Endothelial cell (in vitro differentiated cells): ENCODE measurements at places on chromosomes 2 and 18. TPM values are rescaled to one million over a fixed set of nuclear protein-coding genes. Genes with fewer than 3 reads are reported as not detected.

Gene ZNF512
- 30.1 TPM for total RNA-seq

Gene ORC2
- total RNA-seq = 57.6 TPM

GRCh38 chr2:118021356-118021755, 7.5 kb upstream of the CCDC93 start:
- no peaks in the 10 kb centered on the region for H3K36me3 ChIP-seq
- no peaks in the 10 kb centered on the region for H3K4me1 ChIP-seq
- H3K4me3 ChIP-seq = no peak overlapping the region
- no peak overlapping the region for H3K27ac ChIP-seq

DNA sequence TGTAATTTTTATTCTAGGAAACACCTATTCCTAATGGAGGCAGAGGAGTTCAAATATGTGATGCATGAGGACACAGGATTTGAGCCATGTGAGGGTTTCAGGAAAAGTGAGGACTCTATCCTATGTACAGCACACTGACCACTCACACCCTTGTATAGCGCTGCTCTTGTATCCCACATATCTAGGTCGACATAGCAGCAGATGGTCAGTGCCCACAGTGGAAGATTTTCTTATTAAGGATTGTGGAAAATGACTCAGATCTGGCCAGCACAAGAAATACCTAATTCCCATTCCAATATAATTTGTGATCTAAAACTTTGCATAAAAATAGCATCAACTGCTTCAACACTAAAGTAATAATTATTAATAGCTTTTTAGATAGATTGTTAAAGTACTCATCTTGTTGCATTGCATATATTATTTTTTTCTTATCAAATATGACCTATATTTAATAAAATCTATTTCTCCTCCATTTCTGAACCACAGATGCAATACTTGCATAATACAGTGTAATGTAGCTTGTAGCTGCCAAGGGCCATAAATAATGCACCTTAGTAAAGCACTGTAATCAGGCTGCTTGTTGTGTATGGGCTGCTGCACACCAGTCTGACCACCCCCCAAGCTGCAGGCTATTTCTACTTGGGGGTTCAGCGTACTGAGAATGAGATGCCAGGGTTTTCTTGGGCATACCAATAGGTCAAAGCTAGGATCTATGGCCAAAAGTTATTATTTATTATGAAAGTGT, 442.2 kb upstream of the CWC22 start:
- H3K4me3 ChIP-seq = no peak overlapping the region
- no peak for DNase-seq
- H3K27me3 ChIP-seq = peaks cover 2% of the 10 kb centered on the region
- no peak overlapping the region for H3K27ac ChIP-seq

DNA sequence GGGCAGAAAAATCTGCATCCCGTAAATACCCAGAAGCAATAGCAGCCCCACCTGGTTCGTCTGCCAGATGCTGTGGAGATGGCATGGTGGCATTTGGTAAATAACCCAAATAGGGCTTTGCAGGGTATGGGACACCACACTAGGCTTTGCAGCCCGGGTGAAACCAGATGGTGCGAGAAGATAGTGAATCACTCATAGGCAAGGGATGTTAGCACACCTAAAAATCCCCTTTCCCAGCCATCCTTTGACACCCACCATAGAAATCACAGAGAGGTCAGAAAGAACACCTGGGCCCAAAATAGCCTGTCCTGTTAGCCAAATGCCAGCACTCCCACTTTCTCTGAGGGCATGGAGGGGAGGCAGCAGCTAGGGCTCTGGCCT, 47.6 kb downstream of the BCL11A start:
- H3K4me3 ChIP-seq = no peak overlapping the region
- no peak overlapping the region for H3K27ac ChIP-seq
- no peaks in the 10 kb centered on the region for H3K27me3 ChIP-seq
- no peak for DNase-seq
- peaks cover 37% of the 10 kb centered on the region for H3K4me1 ChIP-seq
